T-cell (primary cell): ENCODE measurements at places on chromosomes 6 and 20.

DNA sequence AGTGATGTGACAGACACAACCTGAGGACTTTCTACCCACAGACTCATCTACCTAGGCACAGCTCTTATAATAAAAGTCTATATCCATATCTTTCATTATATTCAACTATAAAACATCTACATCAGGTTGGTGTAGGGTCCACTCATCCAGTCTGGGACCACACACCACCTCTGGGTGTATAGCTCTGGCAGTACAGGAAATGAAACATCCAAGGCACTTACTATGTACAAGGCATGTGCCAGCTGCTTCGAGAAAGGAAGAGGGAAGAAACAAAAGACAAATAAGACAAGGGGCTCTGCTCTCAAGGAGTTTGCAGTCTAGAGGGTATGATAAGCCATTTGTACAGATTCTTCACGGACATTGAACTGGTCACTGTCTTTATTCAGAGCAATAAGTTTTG lies 18.6 kb downstream of the KIF13A start:
- no peak for DNase-seq

DNA sequence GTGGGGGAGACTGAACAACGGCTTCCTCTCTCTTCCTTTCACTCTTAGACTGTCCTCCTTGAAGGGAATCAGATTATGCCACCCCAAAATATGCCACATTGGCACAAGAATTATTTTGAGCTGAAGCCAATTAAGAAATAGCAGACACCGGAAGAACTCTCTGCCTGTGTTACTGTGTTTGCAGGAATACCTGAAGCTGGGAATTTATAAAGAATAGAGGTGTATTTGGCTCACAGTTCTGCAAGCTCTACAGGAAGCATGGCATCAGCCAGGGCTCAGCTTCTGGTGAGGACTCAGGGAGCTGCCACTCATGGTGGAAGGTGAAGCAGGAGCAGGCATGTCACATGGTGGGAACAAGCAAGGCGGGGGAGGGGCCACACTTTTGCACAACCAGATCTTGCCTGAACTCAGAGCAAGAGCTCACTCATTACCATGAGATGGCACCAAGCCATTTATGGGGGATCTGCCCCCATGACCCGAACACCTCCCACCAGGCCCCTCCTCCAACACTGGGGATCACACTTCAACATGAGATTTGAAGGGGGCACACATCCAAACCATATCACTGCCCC lies 46.0 kb downstream of the PCNA start:
- DNase-seq, result no peak

DNA sequence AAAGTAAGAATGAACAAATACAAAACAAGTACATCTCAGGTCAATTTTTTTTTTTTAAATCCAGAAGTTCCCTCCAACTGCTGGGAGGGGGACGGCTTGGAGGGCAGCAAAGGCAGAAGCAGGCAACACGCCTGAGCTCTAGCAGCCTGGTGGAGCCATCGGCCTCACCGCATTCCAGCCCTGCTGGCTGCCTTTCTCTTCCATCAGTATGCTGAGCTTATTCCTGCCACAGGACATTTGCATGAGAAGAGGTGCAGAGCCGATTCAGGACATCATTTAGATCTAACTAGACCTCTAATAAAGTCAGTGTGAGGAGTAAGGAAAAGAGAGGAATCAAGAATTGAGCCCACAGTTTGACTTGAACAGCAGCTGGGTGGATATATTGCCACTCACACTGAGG lies 318.8 kb downstream of the ZFAND3 start:
- no peak for DNase-seq

DNA sequence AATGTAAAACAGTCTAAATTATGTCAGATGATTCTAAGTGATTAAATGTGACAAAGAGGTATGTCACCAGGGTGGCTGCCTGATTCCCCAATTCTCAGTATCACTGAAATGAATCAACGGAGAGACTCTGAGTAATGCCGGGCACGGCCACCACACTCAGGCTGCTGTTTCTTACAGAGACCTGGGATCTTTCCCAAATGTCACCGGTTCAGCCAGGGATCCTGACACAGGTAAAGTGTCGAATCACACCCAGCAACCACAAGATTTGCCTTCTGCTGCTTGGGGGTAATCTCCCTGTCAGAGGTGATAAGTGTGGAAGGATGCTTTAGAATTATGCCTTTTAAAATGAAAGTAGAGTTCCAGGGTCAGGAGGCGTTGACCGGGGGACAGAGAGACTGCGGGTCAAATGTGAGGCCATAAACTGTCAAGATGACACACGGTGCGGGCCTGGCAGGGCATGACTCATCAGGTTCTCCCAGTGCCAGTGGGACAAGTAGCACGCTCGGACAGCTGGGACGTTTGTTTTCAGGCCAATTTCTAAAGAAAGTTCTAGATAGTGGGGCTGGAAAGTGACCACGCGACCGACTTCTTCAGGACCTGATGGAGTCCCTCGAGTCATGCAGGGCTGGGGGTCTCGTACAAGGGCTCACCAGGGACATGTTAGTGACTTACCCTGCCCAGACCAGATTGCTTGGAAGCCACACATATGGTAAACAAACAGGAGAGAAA lies 48.9 kb downstream of the PRDM1 start:
- no peak for DNase-seq

GRCh38 chr6:12392490-12392889 lies 102.3 kb downstream of the EDN1 start:
- DNase-seq, result no peak

DNA sequence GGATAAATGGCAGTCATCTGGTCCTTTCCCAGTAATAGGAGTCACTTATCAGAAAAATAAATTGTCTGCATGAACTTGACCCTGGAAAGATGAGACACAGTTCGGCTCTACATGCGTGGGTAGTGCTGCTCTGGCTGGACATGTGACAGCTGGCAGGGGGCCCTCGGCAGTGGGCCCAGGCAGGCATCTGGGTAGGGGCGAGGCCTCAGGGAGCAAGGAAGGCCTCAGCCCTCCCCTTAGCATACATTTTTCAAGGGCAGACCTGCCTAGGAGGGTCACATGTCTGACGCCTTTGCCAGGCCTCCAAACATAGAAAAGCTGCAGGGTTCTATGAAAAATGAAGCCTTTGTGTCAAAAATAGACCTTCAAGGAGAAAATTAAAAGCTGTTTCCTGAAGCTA lies 12.8 kb upstream of the ILRUN start:
- DNase-seq, result no peak

- DNase-seq, result no peak
Measured at GRCh38 chr20:53797085-53797484, 203.4 kb upstream of the ZNF217 start.

GRCh38 chr6:54903884-54904283 lies 57.3 kb downstream of the FAM83B start:
- DNase-seq, result no peak

DNA sequence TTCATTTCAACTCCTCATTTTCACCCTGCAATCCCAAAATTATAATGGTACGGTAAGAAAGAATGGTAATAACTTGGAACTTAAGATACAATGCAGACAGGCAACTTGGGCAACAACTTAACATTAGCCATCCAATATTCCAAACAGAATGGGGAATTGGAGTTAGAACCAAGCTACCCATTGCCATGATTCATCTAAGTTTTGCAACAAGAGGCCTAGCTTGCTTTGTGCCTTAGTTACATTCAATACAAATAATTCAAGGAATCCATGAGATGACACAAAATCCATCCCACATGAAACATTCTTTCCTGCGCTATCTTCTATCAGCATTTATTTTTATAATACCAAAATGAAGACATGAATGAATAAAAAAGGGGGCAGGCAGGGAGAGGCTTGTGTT lies 28.4 kb downstream of the DCDC2 start:
- no peak for DNase-seq

DNA sequence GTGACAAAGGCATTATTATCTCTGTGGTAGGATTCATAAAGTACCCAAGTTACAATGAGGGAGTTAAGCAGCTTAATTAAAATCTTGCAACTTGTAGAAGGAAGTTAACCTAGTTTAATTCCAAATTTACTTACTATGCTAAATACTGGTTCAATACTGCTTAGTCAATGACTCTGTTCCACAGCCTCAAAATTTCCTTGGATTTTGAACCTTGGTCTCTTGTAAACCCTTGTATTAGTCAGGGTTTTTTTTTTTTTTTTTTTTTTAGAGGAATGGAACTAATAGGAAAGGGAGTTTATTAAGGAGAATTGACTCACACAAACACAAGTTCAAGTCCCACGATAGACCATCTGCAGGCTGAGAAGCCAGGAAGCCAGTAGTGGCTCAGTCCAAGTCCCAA lies 163.4 kb downstream of the HS3ST5 start:
- DNase-seq, result no peak

GRCh38 chr6:89320012-89320559 lies 5.0 kb upstream of the GABRR2 start:
- no peak for DNase-seq
